ENCODE measurements at places on chromosomes 1 and 21. TPM values are rescaled to one million over a fixed set of nuclear protein-coding genes. Genes with fewer than 3 reads are reported as not detected.
A peak's percentile ranks its signal among the peaks of the same experiment; 100 is the strongest.

The SERINC2 gene
- total RNA-seq = 65.7 TPM

The RHBDL2 gene
- not detected for total RNA-seq

The AGMAT gene
- 3.1 TPM for total RNA-seq

The UMODL1 gene
- not detected for total RNA-seq

The MAP10 gene
- 3.2 TPM for total RNA-seq

The ST6GALNAC3 gene
- total RNA-seq = 17.5 TPM

The GPR25 gene
- total RNA-seq = not detected

The LGR6 gene
- 0.47 TPM for total RNA-seq

The KRTAP25-1 gene
- not detected for total RNA-seq

The WNT3A gene
- total RNA-seq = not detected

The AMY1A gene
- not detected for total RNA-seq

The LRRC7 gene
- 11.1 TPM for total RNA-seq

DNA sequence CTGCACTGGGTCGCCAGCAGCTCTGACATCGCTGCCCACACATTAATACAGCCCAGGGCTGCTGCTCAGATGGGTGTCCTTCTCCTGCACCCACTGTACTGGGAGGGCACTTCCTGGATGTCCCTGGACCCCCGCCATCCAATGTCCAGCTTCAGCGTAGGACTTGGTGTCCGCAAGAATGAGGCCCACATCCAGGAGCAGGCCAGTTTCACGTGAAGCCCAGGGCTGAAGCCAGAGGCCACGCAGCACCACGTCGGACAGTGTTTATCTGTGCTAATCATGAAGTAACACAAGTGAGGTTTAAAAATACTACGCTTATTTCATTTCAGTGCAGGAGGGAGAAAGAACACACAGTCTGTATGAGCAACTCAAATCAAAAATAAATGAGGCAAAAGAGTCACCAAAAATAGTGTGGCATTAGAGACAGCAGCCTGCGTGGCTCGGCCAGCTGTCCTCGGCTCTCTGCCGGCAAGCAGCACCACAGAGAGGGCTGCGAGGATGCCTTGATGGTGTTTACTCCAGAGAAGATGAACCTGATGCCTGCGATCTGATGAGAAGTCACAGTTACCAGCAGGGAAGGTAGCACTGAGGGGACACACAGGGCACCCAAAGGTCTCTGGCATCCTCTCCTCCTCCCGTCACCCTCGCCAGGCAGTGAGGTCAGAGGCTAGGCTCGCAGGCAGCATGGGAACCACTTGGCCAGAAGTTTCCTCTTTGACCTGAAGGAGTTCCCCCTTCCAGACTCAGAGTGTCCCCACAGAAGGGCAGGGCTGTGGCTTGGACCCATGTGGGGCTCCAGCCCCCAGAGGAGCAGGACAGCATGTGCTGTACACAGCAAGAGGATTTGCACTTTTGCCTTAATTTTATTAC lies 22.1 kb upstream of the NPHP4 start:
- no peak for DNase-seq

DNA sequence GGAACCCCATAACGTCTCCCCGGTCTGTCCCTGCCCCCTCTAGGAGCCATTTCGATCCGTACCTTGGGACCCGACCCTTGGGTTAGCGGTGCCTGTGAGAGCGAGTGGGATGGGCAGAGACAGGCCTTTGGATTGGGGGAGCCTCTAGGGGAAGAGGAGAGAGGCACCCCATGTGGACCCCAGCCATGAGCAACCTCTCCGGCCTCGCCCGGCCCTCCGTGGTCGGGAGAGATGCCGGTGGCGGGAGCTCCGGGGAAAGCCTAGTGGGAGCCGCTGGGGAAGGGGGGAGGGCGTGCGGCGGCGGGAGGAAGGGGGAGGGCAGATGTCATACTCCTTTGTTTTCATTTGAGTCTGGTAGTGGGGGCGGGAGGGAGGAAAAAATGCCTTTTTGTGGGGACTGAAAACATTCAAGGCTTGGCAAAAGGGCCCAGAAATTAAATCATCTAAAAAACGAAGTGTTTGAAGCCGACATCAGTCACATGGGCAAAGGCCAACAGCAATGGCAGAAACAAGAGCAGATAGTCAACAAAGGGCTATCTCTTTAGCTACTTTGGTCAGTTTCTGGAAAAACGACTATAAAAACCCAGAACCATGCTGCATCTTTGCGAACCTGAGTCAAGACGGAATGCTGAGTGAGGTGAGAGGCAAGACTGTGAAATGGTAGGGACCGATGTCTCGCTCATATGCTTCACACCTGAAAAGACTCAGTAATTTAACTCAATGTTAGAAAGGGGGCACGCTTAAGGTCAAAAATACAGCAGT lies 758 bp downstream of the PTBP2 start:
- DNase-seq = peak; percentile 41

GRCh38 chr1:27314169-27314568 lies 7.8 kb upstream of the TMEM222 start:
- no peak for DNase-seq

DNA sequence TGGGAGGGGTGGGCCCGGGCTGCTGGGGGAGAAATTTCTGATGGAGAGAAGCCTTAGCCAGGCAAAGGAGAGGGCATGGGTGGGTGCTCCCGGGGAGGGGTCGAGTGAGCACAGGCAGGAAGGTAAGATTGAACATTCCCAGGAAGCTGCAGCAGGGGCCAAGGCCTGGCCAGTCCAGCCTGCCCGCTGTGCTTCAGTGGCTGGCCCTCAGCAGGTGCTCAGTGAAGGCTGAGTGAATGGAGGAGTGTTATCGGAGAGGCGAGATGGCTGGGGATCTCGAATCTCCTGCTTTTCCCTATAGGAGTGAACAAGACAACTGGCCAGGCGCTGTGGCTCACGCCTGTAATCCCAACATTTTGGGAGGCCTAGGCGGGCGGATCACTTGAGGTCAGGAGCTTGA lies 20.9 kb downstream of the SPSB1 start:
- DNase-seq = no peak

DNA sequence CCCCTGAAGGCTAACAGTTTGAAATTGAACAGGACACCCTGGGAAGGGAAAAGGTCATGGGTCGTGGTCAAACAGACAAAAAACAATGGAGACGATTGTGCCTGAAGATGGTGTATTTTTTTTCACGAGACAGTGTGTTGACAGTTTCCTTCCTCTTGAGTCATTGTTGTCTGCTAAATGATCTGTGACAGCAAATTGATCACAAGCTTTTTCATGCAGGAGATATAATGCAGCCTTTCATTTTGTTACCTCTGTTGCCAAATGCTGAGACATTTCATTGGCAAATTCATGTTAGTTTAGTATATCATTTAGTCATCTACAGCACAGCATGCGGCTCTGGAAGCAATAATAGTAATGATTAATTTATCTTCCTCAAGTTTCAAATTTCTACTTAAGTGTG lies 27.7 kb downstream of the UBE2U start:
- no peak for DNase-seq

DNA sequence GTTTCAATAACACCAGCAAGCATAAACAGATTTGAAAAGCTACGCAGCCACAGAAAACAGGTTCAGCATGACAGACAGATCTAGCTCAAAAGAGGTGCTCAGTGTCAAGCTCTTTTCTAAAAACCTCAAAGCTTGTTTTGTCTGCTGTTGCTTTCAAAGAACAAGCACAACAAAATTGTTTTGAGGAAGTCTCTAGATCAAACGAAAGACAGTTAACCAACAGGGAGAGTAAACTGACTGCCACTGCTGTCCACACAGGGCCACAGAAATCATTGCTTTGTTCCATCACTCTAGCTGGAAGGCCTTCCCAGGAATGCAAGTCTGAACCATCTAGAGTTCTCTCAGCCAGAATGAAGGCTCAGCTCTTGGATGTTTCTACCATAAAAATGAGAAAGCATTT lies 12.8 kb downstream of the APP start:
- DNase-seq = no peak

DNA sequence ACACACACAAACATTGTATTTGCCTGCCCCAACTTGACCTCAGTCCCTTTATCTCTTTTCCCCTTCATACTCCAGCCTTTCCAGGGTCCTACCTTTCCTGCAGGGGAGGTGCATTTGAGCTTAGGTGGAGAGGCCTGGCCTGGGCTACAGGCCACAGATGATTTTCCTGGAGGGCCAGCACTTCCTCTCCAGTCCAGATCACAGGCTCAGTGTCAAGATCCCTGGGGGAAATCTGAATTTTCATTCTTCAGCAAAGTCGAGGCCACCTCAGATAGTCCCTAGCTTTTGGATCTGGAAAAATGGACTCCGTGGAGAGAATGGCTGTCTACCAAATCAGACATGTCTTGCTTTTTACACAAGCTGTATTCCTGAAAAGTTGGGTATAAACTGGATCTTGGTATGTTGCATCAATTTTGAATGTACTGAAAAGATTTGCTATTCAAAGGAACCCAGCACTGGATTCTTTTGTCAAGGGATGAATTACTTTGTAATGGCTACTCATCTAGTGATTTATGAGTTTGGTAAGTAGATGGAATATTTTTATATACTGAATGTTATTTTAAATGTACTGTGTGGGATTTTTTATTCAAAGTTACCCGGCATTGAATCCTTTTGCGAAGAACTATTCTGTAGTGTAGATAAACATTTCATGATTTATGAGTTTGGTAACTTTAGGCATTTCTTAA lies 78.7 kb downstream of the DDR2 start:
- DNase-seq = no peak

DNA sequence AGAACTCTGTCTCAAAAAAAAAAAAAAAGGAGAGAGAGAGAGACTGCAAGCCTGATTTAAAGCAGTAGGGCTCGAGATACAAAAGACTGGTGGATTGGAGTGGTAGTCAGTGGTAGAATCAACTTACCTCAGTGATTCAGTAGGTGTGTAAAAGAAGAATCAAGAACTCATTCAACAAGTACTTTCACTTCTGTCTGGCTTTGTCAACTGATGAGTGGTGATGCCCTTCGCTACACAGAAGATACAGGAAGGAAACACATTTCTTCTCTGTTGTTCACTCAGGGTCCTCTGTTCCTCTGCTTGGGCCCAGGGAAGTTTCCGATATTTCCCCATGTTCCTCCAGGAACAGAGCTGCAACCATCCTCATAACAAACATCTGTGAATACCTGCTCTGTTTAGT lies 68.6 kb upstream of the COG2 start:
- no peak for DNase-seq

DNA sequence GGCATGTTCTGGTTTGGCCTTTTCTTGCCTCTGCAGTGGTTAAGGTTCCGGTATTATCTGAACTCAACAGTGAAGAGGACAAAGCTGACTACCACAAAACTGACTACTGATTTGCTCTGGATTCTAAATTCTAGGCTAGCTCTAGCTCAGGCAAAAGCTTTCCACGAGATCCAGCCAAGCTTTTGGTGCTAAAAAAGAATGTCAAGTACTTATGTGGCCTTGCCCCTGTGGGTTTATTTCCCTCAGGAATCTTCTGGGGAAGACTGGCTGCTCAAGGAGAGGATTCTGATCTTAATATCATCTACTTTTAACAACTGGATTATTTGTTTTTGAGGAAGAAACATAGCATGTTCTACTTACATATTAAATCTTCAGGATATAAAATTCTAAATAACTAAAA lies 26.1 kb upstream of the MTMR11 start:
- DNase-seq = no peak

GRCh38 chr1:97385536-97386277 lies 535.1 kb downstream of the DPYD start:
- no peak for DNase-seq

- no peak for DNase-seq
Observed at GRCh38 chr1:247131236-247131635, 27.1 kb upstream of the ZNF669 start.

DNA sequence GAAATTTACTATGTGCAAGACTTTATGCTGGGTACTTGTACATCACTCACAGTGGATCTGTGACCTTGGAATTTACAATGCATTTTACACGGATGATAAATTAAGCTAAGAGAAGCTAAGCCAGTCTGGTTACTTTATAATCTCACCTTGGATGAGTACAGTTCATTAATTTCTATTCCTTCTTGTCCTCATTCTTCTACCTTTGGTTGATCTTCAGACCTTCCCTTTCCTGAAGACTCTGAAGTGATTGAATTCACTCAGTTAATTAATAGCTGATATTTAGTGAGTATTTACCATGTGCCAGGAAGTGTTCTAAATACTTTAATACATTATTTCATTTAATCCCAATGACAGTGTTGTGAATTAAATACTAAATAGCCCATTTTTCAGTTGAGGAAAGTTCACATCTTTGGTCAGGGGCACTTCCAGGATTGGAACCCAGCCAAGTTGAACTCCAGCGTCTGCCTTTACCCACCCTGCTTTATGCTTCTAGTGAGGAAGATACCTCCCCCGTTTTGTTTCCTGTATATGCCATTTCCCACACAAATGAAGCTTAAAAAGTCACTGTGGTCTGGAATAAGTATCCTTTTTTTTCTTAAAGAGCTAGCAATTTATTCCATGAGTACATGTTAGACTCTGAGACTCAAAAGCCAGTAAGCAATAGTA lies 146.6 kb downstream of the TLR5 start:
- no peak for DNase-seq

GRCh38 chr1:89771991-89772560 lies 48.8 kb upstream of the LRRC8D start:
- no peak for DNase-seq

- DNase-seq = no peak
Observed at GRCh38 chr21:42159560-42160110, 59.3 kb upstream of the ABCG1 start.

- no peak for DNase-seq
Observed at GRCh38 chr1:177360791-177361190, 190.0 kb downstream of the BRINP2 start.

DNA sequence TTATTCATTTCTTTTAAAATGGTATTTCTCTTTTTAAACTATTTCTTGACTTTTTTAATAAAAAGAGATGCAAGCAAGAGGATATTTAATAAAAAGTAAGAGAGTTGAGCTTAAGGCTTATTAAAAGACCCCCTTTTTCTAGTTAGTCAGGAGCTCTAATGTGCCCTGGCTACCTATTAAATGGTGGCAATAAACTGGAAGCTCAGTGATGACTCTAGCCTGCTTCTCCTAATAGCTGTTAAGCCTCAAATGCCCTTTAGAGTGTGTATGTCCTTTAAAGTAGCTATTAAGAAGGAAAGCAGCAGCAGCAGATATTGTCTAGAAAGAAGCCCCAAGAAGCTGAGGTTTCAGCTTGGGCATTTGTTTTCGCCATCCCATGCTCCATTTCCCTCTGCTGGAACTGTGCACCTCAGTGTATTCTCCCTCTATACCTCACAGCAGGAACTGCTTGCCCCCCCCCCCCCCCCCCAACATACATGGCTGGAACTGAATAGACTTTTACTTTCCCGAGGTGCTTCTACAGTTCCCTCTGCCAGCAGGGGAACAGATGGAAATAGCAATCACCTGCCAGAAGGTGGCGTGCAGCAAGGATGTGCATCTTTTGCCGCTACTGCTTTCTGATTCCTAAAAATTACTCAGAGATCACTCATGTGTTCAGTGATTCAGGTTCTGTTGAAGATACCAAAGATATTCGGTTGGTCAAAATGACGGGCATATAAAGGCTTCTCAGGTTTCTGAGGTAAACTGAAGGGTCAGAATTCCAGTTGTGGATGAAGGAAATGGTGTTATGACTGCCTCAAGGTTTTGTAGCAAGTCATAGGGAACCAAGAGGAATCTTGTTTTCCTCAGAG lies 2.5 kb downstream of the RGS4 start:
- peak; percentile 45 for DNase-seq
